Activated naive CD4-positive, alpha-beta T cell treated with anti-CD3 and anti-CD28 coated beads, Interleukin-2, amount 10 ng/mL, durations not matched to agents 7 days and 5 days (primary cell): ENCODE measurements at places on chromosomes 5 and 9.

GRCh38 chr5:17634160-17634559, at the start of gene TAF11L14:
TSS of gene TAF11L14 (plus strand) at chr5:17634460.
- H3K36me3 ChIP-seq: no peaks in the 10 kb centered on the region
- no peak within 1 kb of the TSS for H3K4me3 ChIP-seq
- H3K27ac ChIP-seq: no peak within 1 kb of the TSS
- no peaks in the 10 kb centered on the region for H3K4me1 ChIP-seq

- no peak overlapping the region for H3K4me3 ChIP-seq
- peaks cover 3% of the 10 kb centered on the region for H3K27me3 ChIP-seq
- DNase-seq: no peak
- no peaks in the 10 kb centered on the region for H3K4me1 ChIP-seq
- no peak overlapping the region for H3K27ac ChIP-seq
- no peaks in the 10 kb centered on the region for H3K36me3 ChIP-seq
Observed at GRCh38 chr5:73986729-73987128, 360.7 kb downstream of the ARHGEF28 start.

- no peaks in the 10 kb centered on the region for H3K36me3 ChIP-seq
- H3K4me1 ChIP-seq: no peaks in the 10 kb centered on the region
- H3K4me3 ChIP-seq: no peak overlapping the region
- DNase-seq: peak; percentile 8
- H3K27ac ChIP-seq: peak overlapping the region; percentile 19
- H3K27me3 ChIP-seq: peaks cover 10% of the 10 kb centered on the region
Observed at GRCh38 chr5:164244-164643, 27.1 kb upstream of the LRRC14B start.

DNA sequence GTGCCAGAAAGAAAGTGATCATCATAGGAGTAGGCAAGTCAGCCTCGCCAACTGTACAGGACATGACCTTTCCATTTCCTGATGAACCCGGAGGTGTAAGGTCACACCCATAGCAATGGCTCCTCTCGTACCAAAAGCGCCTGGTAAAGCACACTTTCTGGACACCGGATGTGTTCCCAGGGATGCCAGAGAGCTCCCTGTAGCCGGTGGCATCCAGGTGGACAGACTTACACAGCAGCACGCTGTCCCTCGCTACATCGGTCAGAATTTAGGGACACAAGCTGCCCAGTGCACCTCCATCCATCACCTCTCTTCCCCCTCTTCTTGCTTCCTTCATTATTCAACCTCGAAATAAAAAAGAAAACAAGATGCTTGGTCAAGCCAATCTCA, 105.4 kb downstream of the SYK start:
- no peak overlapping the region for H3K27ac ChIP-seq
- H3K36me3 ChIP-seq: no peaks in the 10 kb centered on the region
- no peak for DNase-seq
- no peaks in the 10 kb centered on the region for H3K4me1 ChIP-seq
- H3K4me3 ChIP-seq: no peak overlapping the region

DNA sequence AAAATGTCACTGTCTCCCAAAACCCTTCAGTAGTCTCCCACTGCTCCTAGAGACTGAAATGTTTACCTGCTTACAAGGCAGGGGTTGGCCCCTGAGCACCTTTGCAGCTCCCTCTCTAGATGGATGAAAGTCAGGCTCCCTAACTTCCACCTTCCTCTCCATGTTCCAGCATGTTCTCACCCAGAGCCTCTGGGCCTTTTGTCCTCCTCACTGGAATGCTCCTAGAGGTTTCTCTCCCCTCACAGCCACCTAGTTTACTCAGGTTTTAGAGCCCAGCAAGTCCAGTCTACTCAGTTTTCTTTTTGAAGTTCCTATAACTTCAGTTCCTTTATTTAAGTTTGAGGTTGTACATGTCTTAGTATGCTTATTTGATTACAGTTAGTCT, 815 bp upstream of the URM1 start:
- H3K27ac ChIP-seq: peak overlapping the region; percentile 92
- H3K4me3 ChIP-seq: peak overlapping the region; percentile 89
- no peaks in the 10 kb centered on the region for H3K27me3 ChIP-seq
- peaks cover 33% of the 10 kb centered on the region for H3K4me1 ChIP-seq
- H3K36me3 ChIP-seq: peaks cover 7% of the 10 kb centered on the region

- no peaks in the 10 kb centered on the region for H3K4me1 ChIP-seq
- H3K27ac ChIP-seq: no peak overlapping the region
- no peak for DNase-seq
- H3K27me3 ChIP-seq: no peaks in the 10 kb centered on the region
Observed at GRCh38 chr5:66960369-66961137, 236.0 kb downstream of the CD180 start.

DNA sequence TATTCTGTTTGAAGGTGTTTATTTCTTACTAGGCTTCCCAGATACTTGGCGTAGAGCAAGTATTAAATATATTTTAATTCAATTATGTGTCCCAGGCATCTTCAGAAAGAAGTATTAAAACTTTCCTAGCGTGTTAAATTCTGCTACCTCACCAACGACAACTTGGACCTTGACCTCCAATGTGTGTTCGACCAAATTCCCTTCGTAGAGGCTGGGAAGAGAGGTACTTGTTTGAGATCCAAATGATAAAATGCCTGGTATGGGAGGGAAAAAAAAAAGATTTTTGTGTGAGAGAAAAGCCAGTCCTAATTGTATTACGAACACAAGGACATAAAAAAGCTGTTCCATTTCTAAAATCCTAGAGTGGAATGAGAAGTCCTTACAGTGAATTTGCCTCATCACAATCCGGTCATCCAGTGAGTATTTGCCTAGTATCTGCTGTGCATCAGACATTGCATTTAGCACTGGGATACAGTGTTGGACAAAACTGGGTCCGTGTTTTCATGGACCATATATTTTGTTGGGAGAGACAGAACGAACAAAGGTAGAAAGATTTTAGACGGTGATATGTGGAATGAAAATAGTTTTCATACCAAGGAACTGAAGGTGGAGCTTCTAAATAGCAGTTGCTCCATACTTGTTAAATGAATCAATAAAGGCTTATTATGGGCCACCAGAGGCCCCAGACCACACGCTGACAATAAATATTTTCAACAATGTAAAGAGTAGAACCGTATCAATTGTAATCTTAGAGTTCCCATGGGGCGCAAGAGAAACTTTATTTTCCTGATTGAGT, 103.1 kb downstream of the KIF4B start:
- no peaks in the 10 kb centered on the region for H3K4me1 ChIP-seq
- H3K4me3 ChIP-seq: no peak overlapping the region
- no peaks in the 10 kb centered on the region for H3K27me3 ChIP-seq
- no peak for DNase-seq
- H3K27ac ChIP-seq: no peak overlapping the region

- no peaks in the 10 kb centered on the region for H3K27me3 ChIP-seq
- H3K36me3 ChIP-seq: peaks cover 13% of the 10 kb centered on the region
- H3K4me1 ChIP-seq: peaks cover 49% of the 10 kb centered on the region
- peak overlapping the region; percentile 89 for H3K27ac ChIP-seq
Observed at GRCh38 chr5:87074934-87075541, 192.6 kb upstream of the RASA1 start.

- H3K36me3 ChIP-seq: peaks cover 82% of the 10 kb centered on the region
- H3K27ac ChIP-seq: peak overlapping the region; percentile 53
- DNase-seq: peak; percentile 20
- no peaks in the 10 kb centered on the region for H3K27me3 ChIP-seq
- H3K4me3 ChIP-seq: no peak overlapping the region
- H3K4me1 ChIP-seq: peaks cover 38% of the 10 kb centered on the region
Observed at GRCh38 chr5:178209334-178210072, 5.2 kb downstream of the HNRNPAB start.

GRCh38 chr5:147869112-147869511, 9.4 kb upstream of the SCGB3A2 start:
- no peaks in the 10 kb centered on the region for H3K36me3 ChIP-seq
- no peak overlapping the region for H3K27ac ChIP-seq
- H3K4me3 ChIP-seq: no peak overlapping the region
- H3K4me1 ChIP-seq: no peaks in the 10 kb centered on the region

- peaks cover 39% of the 10 kb centered on the region for H3K27me3 ChIP-seq
- no peaks in the 10 kb centered on the region for H3K4me1 ChIP-seq
- no peaks in the 10 kb centered on the region for H3K36me3 ChIP-seq
- H3K27ac ChIP-seq: no peak overlapping the region
- no peak overlapping the region for H3K4me3 ChIP-seq
- no peak for DNase-seq
Observed at GRCh38 chr9:93818827-93819472, 136.2 kb downstream of the BARX1 start.

DNA sequence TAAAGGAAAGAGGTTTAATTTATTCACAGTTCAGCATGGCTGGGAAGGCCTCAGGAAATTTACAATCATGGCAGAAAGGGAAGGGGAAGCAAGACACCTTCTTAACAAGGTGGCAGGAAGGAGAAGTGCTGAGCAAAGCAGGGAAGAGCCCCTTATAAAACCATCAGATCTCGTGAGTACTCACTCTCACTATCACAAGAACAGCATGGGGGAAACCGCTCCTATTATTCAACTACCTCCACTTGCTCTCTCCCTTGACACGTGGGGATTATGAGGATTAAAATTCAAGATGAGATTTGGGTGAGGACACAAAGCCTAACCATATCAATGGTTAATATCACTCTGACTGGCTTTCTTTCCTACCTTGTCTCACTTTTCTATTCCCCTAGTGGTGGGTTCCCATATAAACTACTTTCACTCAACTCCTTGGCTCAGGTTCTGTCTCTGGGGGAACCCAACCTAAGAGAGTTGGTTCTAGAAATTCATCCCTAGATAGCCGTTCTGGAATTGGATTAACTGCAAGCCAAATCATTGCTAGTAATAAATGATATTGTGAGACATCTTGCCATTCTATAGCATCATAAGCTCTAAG, 749.8 kb upstream of the GRAMD2B start:
- no peaks in the 10 kb centered on the region for H3K4me1 ChIP-seq
- no peaks in the 10 kb centered on the region for H3K27me3 ChIP-seq
- no peaks in the 10 kb centered on the region for H3K36me3 ChIP-seq
- DNase-seq: no peak
- H3K27ac ChIP-seq: no peak overlapping the region

GRCh38 chr9:132020272-132020671, 59.4 kb downstream of the MED27 start:
- H3K27ac ChIP-seq: no peak overlapping the region
- H3K4me1 ChIP-seq: no peaks in the 10 kb centered on the region
- H3K36me3 ChIP-seq: no peaks in the 10 kb centered on the region
- H3K4me3 ChIP-seq: no peak overlapping the region
- H3K27me3 ChIP-seq: no peaks in the 10 kb centered on the region

DNA sequence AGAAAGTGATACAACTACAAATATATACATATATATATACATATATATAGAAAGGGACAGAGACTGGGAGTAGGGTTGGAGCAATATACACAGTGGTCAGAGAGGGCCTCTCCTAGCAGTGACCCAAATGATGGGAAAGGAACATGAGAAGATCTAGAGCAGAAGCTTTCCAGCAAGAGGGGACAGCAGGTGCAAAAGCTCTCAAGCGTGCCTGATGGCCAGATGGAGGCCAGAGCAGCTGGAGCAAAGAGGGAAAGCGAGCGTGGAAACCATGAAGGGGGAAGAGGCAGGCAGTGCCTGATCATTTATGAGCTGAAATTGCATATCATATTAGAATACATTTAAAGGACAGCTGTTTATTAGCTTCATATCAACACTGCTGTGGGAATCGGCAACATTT, 7.6 kb upstream of the GRPEL2 start:
- peaks cover 25% of the 10 kb centered on the region for H3K27me3 ChIP-seq
- no peaks in the 10 kb centered on the region for H3K4me1 ChIP-seq
- no peaks in the 10 kb centered on the region for H3K36me3 ChIP-seq
- no peak overlapping the region for H3K27ac ChIP-seq
- H3K4me3 ChIP-seq: no peak overlapping the region
- no peak for DNase-seq

- H3K36me3 ChIP-seq: peaks cover 60% of the 10 kb centered on the region
- peaks cover 89% of the 10 kb centered on the region for H3K4me1 ChIP-seq
- peak; percentile 61 for DNase-seq
Observed at GRCh38 chr9:20508242-20508641, 114.1 kb downstream of the MLLT3 start.

GRCh38 chr5:59069438-59070079, 486.7 kb downstream of the RAB3C start:
- peaks cover 5% of the 10 kb centered on the region for H3K36me3 ChIP-seq
- no peak overlapping the region for H3K4me3 ChIP-seq
- H3K27ac ChIP-seq: no peak overlapping the region
- peaks cover 12% of the 10 kb centered on the region for H3K27me3 ChIP-seq

- DNase-seq: no peak
- no peaks in the 10 kb centered on the region for H3K4me1 ChIP-seq
- H3K36me3 ChIP-seq: peaks cover 16% of the 10 kb centered on the region
Observed at GRCh38 chr9:123034881-123035510, 1.5 kb downstream of the GPR21 start.

- DNase-seq: peak; percentile 54
- H3K36me3 ChIP-seq: peaks cover 3% of the 10 kb centered on the region
- H3K4me1 ChIP-seq: peaks cover 25% of the 10 kb centered on the region
- H3K4me3 ChIP-seq: no peak overlapping the region
- peak overlapping the region; percentile 77 for H3K27ac ChIP-seq
Observed at GRCh38 chr5:97094579-97095317, 47.7 kb downstream of the LIX1 start.

DNA sequence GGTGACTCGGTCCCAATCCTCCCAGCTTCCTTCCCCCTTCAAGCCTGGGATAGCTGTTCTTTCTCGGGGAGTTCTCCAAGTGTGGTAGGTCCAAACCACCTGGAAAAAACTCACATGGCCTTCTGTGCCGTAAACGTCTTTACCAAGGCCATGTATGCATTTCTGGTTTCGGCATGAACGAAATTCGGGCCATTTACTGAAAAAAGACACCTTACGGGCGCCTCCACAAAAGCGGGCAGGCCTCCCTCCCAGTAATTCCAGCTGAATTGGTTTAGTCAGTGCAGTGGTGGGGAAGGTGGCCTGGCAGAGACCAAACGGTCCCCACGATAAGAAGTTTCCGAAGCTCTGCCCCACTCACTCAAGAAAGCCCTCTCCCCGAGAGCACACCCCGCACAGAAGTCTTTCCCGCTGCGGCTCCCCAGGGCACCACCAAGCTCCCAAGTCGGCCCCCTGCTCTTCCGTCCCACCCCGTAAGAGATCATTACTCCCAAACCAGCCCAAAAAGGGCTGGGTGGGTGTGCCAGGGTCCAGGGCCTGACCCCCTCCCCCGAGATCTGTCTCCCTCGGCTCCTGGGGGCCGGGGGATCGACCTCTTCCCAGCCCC, 86.3 kb upstream of the MELK start:
- H3K27me3 ChIP-seq: no peaks in the 10 kb centered on the region
- H3K27ac ChIP-seq: peak overlapping the region; percentile 81
- no peak for DNase-seq
- H3K36me3 ChIP-seq: no peaks in the 10 kb centered on the region

DNA sequence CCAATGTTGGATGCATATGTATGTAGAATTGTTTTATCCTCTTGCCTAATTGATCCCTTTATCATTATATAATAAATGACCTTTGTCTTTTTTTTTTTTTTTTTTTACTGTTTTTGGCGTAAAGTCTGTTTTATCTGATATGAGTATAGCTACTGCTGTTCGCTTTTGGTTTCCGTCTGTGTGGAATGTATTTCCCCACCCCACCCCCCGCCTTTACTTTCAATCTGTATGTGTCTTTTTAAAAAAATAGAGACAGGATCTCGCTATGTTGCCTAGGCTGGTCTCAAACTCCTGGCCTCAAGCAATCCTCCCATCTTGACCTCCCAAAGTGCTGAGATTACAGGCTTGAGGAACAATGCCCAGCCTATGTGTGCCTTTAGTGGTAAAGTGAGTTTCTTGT, 11.3 kb downstream of the AHRR start:
- peaks cover 55% of the 10 kb centered on the region for H3K4me1 ChIP-seq
- no peaks in the 10 kb centered on the region for H3K27me3 ChIP-seq
- H3K27ac ChIP-seq: peak overlapping the region; percentile 78

GRCh38 chr5:176447591-176447977, 601 bp upstream of the FAF2 start:
- H3K4me1 ChIP-seq: peaks cover 35% of the 10 kb centered on the region
- H3K4me3 ChIP-seq: peak overlapping the region; percentile 99
- H3K27me3 ChIP-seq: peaks cover 20% of the 10 kb centered on the region
- H3K36me3 ChIP-seq: peaks cover 9% of the 10 kb centered on the region
